GM19239 (cell line): ENCODE measurements at places on chromosomes 11 and 22.

GRCh38 chr11:67820081-67820480 is 145.7 kb upstream of the ALDH3B2 start:
- DNase-seq = no peak

DNA sequence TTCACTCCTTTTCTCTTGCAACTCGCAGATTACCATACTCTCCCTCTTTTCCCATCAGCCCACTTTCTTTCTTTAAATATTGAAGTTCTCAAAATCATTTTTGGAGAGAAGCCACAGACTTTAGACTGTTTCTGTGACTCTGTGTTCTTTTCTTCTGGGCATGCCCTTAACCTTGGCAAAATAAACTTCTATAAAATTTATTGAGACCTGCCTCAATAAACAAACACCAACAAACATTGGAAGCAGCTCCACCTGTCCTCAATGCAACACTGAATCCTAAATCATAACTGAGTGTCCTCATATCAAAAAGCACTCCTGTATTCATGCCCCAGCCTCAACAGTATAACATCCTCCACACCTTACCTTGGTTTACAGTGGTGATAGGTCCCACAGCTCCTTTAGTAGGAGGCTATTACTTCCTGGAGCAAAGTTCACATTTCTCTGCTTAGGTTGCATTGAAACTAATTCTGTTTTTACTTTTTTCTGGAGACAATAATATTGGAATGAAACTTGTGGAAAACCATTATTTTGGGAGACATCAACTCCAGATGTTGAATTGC is 320.0 kb upstream of the LRRC4C start:
- no peak for DNase-seq

DNA sequence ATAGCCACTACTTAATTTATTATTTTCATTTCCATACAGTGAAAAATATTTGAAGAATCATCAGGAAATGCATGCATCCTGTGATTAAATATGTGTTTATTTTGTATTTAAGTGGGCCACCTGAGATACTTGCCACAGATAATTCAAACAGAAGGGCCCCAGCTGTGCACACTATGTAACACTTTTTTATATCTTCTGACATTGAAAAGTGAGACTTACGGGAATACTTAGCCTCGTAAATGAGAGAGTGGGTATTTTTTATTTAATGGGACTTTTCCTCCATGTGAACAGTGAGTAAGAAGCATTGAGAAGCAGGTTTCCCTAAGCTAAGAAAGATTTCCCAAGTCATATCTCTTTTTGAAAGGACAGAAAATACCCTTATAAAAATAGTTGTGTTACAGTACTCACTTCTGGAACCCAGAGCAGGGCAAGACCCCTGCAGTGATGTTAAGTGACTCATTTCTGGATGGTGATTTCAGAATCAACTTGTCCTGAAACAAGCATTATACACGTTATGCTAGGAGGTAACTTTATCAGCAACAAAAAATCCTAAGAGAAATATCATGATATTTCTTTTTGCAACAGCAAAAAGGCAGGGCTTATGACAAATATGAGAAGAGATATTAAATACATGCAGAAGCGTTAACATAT is 478.1 kb upstream of the CHORDC1 start:
- DNase-seq = no peak

DNA sequence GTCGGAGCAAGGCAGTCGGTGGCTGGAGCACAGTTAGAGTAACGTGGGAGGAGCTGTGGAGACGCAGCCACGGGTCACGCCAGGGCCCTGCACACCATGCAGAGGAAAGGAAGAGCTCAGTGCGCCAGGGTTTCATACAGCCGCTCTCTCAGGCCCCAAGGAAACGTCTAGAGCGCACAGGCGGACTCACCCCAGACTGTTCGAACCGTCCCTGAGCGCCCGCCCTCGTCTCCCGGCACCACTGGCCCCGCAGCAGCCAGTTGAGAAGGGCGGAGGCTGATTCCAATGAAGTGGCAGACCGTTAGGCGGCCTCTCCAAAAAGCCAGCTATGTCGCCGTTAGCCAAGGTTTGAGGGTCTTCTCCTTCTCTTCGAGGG is 483 bp upstream of the HYLS1 start:
- DNase-seq = peak; percentile 18

- DNase-seq = no peak
Observed at GRCh38 chr11:118897721-118898310, 14.1 kb downstream of the CXCR5 start.

DNA sequence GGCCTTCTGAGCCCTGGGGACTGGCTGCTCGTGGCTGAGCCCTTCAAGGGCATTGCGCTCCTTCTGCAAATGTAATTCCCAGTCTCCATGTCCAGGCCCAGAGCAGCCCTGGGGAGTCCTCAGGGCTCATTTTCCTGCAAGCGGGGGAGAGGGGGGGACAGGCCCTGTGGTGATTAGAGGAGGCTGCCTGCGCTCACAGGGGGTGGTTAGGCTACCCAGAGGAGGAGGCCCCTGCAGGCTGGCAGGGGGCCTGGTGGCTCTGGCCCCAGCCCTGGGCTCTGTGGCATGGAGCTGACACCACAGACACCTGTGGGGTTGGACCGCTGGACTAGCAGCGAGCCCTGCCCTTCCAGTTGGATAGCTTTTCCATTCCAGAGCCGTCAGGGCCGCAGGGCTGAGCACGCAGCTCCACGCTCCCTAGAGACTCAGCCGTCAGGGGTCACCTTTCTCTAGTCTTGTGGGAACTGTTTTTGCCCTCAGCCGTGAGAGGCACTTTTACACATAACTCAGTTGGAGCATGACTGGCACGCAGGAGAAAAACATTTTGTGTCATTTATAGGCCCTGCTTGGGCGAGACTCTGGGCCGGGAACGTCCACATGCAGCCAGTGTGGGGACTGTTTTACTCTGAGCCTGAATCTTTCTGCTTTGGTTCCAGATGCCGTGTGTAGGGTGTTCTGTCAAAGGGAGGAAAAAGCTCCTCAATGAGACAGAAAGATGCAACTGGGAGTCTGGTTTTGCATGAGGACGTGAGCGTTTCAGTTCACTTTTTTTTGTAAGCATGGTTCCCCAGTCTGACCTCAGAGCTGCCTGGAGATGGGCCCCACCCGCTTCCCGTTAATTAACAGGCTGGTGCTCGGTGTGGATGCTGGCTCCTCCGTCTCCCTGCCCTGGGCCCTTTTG is 58.1 kb downstream of the LRP5 start:
- peak; percentile 98 for DNase-seq

- no peak for DNase-seq
Observed at GRCh38 chr11:110019675-110020074, 73.5 kb upstream of the ZC3H12C start.

DNA sequence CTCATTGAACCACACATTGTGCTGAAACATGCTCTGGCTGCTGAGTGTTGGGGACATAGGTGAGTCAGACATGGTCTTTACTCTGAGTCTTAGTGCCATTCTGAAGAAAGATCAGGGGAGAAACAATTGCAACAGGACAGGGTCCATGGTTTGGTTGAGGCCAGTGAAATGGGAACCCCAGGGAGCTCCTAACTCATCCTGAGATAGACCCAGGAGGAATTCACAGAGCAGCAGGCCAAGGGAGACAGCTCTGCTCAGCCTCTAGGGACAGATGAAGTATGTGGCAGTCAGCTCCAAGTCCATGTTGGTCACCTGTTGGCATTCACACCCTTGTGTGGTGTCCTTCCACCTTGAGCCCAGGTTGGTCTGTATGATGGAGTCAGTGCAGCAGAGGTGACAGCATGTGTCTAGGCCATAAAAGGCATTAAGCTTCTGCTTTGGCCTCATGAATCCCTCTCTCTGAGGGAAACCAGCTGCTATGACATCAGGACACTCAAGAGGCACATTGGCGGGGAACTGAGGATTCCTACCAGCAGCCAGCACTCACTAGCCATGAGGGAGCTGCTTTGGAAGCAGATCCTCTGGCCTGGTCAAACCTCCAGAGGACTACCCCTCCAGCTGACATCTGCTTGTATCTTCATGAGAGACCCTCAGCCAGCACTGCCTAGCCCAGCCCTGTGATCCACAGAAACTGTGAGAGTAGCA is 50.3 kb upstream of the MYEOV start:
- no peak for DNase-seq

DNA sequence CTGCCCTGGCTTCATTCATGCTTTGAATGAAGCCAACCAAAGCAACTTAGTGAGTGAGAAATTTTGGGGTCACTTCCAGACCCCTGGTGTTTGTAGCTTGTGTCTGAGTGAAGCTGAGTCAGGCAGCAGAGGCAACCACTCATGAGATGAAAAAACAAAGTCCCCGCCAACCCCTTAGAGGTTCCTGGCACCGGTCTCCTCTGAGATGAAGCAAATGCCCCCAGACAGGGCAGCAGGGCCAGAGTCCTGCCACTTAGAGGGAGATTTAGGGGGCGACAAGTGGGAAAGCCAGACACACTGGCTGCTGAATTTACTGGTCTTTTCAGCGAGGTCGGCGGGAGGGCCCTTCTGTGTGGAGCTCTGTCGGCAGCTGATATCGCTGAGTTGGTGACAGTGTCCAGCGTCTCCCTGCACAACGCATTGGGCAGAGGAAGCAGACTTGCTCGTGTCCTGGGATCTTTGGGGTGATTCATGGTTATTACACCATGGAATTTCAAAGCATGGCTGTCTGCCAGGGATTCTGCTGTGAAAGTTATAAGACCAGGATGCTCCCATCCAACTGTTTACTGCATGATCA is 482.6 kb downstream of the MIAT start:
- DNase-seq = no peak

DNA sequence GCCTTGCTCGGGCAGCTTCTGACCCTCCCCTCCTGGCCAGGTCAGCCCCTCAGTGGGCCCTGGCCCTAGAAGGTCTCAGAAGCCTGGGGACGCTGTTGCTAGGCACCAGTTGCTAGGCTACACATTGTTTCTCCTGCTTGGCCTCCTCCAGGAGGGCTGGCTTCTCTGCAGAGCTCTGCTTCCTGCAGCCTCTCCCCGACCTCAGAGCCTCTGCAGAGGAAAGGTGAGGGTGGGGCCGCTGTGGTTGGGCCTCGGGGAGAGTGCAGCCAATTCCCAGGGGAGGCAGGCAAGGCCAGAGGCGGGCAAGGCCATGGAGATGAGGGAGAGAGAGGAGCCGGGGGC is 27.6 kb upstream of the LRRC10B start:
- DNase-seq = no peak

DNA sequence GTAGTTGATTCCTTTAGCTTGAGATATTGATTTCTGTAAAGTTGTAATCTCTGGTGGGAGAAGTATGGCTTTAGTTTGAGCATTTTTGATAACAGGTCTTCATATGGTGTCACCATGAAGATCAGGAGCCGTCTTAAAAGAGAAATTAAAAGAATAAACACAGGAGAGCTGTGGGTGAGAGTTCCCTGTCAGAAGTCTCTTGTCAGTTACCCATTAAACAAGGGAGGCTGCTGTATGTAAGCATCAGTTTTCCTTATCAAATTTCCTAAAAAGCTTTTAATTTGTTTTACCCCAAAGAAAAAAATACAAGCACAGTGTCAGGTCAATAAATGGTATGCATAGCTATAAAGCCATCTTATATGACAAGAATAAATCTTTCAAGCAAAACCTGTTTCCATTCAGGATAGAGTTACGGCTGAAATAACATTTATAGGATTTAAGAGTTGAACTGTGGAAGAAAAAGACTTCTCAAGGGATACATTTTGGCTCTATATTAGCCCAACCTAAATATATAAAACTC is 767.5 kb downstream of the JRKL start:
- DNase-seq = no peak

- no peak for DNase-seq
Observed at GRCh38 chr11:121722431-121723245, 269.9 kb upstream of the SORL1-AS1 start.

DNA sequence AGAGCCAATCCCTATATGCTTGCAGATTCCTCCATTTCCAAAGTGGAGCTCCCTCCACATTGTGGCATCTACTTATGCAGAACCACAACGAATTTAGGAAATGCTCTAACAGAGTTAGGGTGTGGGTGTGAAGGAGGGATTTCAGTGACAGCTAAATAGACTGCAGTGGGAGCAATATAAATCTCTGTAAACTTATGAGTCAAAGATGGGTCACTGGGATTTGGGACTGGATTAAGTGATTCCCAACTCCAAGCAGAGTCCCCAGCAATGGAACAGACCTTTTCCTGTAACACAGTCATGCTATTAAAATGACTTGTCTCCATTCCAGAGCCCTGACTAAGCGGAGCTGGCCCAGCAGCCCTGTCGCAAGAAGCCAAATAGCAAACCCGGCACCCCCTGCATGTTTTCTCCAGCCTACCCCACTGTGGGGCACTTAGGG is 36.6 kb downstream of the RPL27A start:
- no peak for DNase-seq

- DNase-seq = no peak
Observed at GRCh38 chr11:83427501-83427900, 141.3 kb upstream of the CCDC90B start.

GRCh38 chr22:46111645-46112306 is 38.5 kb upstream of the PPARA start:
- DNase-seq = no peak

DNA sequence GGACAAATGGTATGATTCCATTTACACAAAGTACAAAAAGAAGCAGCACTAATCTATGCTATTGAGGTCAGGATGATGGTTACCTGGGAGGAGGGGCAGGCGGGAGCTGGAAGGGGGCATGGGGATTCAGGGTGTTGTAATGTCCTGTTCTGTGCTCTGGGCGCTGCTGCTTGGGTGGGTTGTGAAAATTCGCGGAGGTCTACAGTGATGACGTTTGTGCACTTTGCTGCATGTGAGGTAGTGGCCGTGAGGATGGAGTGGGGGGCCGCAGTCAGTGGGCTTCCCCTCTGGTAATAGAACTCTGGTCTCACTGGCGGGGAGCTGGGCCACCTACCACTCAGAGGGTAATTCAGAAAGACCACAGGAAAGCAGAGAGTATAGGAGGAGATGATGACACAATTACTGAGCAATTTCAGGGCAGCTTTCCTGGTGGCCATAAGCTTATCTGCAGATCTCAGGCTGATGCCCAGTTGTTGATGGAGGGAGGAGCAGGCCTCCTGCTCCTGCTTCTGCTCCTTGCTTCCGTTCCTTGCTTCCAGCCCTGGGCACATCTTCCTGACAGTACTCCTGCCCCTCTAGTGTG is 121.5 kb downstream of the CEP164 start:
- DNase-seq = no peak

DNA sequence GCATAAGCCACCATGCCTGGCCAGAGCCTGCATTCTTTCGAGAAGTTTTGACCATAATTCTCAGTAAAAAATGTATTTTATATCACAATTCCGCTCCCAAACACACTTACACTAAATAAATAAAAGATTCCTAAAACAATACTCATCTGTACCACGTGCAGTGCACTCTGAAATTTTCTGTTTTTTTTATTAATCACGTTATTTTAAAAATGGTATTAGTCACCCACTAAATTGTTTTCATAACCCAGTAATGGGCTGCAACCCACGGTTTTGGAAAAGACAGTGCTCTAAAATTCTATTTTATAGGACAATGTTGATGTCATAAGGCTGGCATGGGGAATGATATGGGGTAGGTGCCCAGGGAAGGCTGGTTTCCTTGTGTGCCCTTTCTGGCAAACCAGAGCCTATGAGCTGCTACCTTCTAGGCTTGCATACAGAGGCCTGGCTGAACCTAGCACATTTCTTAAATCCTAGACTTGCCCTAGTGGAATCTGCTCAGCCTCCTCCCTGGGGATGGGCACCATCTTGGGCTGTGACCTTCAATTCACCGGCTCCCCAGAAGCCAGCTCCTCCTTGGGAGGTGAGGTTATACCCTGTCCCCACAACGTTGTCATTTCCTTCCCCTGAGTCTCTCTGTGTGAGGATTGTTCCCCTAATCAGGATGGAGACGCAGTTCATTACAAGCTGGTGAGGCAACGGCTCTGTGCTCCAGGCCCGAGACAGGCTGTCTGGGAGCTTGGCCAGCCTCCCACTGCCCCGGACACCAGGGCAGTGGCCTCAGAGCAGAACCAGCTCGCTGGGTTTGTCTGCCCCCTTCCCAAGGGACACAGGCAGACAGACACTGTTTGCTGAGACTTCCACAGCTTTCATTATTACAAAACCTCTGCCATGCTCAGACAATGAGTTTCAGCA is 116.5 kb upstream of the NAV2 start:
- no peak for DNase-seq
